ENCODE measurements at places on chromosomes 3 and 15. TPM values are rescaled to one million over a fixed set of nuclear protein-coding genes. Genes with fewer than 3 reads are reported as not detected.

TNNC1 gene
- total RNA-seq = 3.8 TPM

RLBP1 gene
- not detected for total RNA-seq

EAF2 gene
- 5.5 TPM for total RNA-seq

DNA sequence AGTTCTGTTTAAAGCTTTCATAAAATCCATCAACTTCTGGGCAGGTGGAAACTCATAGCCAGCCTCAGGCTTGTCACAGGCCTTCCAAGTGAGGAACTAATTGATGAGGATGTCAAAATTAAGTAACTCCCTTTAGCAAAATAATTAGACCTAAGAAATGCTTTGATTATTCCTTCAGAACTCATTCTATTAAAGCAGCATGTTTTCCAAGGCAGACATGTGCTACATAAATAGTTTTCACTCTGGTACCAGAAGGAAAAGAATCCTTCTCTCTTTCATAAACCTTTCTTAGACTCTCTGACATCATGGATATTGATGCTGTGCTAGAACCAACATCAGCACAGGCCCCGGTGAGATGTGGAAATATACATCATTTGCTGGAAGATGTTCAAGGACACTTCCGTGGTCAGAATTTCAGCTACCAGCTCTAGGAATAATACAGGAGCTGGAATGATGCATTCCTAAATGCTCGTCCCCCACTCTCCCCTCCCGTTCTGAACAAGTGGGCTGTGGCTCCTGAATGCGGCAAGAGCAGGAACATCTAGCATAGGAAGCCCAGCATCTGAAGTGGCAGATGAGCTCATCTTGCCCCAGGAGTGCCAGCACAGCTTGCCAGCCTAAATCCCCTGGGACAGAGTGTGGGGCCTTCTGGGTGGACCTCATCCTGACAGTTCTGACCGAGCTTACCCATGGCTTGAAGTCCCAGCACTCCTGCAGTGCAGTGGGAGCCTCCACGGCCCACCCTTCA, 82.4 kb downstream of the WWTR1 start:
- DNase-seq = no peak

- no peak for DNase-seq
Measured at GRCh38 chr3:184927796-184928315, 115.9 kb downstream of the VPS8 start.

- no peak for DNase-seq
Measured at GRCh38 chr3:124576565-124577493, 153.4 kb upstream of the UMPS start.

GRCh38 chr15:34023907-34024306, 15.1 kb downstream of the AVEN start:
- no peak for DNase-seq

DNA sequence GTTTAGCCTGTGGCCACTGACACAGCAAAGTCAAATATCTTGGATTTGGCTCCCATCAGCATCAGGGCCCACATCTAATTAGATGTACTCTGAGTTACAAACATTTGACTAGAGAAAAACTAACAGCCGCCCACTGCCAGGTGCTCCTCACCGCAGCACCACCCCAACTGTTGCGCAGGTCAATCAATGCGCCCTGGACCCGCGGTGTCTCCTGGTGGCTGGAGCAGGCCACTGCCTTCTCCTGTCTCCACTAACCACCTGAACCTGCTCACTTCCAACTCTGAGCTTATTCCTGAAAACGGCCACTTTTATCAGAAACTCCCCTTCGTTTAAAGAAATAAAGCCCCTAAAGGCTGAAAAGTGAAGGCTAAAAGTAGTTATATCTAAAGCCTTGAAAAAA, 4.3 kb downstream of the RIOX2 start:
- no peak for DNase-seq

GRCh38 chr15:58517252-58517681, 85.5 kb downstream of the LIPC start:
- no peak for DNase-seq

- no peak for DNase-seq
Measured at GRCh38 chr3:117102426-117102825, 392.8 kb downstream of the TUSC7 start.

DNA sequence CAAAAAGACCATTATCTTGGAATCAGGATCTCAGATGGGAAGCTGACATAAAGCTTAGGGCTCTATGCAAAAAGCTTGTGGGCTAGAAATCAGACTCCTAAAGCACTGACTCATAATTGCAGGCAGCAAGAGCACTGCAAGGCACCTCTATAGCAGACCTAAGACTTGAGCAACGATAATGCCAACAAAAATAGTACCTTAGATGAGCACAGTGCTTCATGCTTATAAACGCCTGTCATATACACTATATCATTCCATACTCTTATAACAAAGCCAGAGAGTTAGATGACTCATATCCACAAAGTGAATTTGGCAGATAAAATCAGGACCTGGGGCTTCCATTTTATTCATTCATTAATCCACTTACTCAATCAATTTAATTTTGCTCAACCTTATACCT, 560.8 kb downstream of the MCTP2 start:
- no peak for DNase-seq

Measured in T-helper 17 cell (primary cell).